Non-pigmented ciliary epithelial cell (primary cell): ENCODE measurements at places on chromosomes 12 and 14.

- DNase-seq, result no peak
Measured at GRCh38 chr14:24774187-24774915, 140.4 kb upstream of the GZMB start.

DNA sequence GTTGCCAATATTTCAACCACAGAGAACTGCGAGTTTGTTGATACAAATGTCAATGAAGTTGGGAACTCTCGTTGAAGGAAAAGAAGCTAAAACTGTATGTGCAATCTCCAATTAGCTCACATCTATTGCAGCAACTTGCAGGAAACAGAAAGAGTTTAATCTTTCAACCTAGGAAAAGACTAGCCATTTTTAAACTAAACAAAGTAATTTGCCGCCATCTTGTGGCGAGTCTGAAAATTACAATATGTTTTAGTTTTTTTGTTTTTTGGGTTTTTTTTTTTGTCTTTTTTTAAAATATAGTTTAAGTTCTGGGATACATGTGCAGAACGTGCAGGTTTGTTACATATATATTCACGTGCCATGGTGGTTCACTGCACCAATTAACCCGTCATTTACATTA is 131.2 kb upstream of the FOXG1 start:
- DNase-seq, result no peak

DNA sequence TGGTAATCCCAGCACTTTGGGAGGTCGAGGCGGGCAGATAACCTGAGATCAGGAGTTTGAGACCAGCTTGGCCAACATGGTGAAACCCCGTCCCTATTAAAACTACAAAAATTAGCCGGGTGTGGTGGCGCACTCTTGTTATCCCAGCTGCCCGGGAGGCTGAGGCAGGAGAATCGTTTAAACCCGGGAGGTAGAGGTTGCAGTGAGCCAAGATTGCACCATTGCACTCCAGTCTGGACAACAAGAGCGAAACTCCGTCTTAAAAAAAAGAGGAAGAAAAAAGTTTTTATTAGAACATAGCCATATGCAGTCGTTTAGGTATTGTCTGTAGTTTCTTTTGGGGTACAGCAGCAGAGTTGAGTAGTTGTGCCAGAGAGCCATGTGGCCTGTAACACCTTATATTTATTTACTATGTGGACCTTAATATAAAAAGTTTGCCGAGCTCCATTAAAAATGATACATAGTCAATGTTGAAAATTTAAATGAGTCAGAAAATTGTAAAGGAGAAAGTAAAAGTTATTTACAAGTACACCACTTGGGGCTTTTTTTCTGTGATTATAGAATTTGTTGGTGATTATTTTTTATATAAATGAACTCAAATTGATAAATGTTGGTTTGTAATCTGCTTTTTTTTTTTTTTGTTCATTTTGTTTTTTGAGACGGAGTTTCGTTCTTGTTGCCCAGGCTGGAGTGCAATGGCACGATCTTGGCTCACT is 2.2 kb downstream of the ADIPOR2 start:
- DNase-seq, result no peak

DNA sequence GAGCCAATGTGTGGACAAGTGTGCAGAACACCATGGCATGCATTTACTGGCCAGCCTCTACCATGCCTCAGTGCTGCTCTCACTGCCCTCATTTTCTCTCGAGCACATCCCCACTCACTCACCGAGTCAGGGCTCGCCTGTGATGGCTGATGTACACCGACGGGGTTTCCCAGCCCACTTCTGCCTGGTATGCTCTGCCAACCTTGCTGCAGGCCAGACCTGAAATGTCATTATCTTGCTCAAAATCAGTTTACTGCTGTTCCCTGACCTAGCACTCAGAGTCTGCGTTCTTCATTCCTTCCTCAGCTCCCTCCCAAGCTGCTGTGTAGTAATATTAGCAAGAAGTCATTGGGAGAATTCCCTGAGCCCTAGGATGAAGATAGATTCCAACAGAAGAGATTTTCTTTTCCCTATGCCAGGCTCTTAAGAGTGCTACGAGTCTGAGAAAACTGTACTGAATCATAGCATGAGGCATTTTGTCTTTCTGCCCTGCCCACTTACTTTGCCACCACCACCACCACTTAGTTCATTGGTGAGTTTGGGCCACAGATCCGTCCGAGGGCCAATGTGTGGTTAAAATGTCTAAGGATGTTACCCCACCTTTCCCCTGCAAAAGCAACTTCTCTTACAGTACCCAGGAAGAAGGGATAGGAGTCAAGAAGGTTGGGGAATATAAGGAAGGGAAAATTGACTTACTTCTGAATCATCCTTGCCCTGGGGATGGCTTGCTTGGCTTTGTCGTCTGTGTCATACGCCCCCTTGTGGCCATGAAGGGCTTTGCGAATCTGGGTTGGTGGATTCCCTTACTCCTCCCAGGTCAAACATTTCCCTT is 51.0 kb downstream of the BMAL2 start:
- peak; percentile 63 for DNase-seq

DNA sequence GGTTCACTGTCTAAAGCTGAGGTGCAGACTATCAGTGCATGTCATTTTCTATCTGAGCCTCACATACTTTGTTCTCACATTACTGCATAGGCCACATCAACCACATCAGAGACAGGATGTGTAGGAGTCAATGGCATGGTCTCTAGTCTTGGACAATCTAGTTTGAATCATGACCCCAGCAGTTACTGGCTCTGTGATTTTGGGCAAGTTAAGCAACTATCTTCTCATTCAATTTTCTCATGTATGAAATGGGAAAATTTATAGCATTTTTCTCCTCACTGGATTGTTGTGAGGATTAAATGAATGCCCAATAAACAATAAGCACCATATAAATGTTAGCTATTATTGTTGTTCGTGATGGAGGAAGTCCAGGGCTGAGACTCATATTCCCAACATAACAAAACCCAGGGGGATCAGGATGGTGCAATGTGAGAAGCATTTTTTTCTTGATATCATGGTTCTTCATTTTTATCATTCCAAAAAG is 432.6 kb downstream of the LRIG3 start:
- DNase-seq, result peak; percentile 89

- no peak for DNase-seq
Measured at GRCh38 chr12:114221957-114222630, 183.8 kb downstream of the TBX5 start.

DNA sequence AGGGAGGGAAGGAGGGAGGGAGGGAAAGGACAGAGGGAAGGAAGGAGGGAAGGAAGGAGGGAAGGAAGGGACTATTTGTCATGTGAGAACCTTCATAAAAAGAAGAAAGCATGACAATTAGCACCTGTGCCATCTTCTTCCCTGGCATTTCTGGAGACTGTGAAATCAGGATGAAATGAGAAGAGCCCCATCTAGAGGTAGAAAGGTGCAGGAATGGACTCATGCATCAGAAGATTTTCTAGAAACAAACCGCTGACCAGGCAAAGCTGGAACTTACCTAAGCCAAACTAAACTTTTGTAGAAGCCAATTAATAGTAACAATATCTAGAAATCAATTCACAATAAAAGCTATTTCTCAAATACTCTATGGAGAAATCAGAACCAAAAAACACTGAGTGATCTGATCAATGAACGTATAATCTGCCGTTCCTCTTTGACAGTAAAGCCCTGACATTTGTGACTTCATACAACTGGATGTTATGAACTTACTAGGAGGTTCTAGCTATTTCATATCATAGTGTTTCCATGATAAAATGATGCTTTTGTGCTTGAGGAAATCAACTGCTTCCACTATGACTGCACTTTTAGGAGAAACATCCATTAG is 24.4 kb upstream of the CRACR2A start:
- no peak for DNase-seq

- no peak for DNase-seq
Measured at GRCh38 chr12:132834181-132834711, 5.6 kb upstream of the GOLGA3 start.

- no peak for DNase-seq
Measured at GRCh38 chr14:51596488-51597117, 55.1 kb upstream of the FRMD6 start.

- no peak for DNase-seq
Measured at GRCh38 chr14:90412058-90412457, 15.2 kb downstream of the CALM1 start.

GRCh38 chr12:89379148-89379838 is 27.0 kb upstream of the DUSP6 start:
- DNase-seq, result no peak

DNA sequence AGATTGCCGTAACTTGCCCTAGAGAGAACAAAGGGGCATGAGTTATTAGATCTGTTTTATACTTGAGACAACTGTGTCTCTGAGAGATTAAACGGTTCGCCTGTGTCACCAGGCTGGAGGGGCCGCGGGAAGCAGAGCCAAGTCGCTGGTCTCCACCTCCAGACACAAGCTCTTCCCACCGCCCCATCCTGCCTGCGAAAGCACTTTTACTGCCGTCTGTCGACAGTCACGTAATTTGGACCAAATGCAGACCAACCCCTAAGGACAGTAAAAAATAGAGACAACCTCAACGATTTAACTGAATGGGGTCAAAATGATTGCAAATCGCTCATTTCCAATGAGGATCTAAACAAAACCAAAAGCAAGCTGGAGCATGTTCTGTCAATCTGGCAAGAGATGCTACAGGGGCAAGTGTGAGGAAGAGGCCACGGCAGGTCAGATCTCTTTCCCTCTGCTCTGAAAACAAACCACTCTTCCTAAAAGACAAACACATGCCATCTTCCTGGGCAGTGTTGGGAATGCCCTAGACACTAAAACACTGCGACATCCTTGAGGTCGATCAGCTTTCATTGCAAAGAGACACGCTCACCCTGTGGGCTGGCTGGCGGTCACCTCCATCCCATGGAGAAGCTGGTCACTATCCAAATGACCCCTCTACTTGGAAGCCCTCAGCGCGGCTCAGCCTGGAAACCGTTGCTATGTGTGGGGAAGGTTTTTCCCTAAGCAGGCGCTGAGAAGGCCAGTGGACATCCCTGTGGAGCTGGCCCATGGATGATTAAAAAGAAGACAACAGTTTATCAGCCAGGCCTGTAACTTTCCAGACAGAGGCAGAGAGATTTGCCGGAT is 17.1 kb downstream of the GSC start:
- no peak for DNase-seq

DNA sequence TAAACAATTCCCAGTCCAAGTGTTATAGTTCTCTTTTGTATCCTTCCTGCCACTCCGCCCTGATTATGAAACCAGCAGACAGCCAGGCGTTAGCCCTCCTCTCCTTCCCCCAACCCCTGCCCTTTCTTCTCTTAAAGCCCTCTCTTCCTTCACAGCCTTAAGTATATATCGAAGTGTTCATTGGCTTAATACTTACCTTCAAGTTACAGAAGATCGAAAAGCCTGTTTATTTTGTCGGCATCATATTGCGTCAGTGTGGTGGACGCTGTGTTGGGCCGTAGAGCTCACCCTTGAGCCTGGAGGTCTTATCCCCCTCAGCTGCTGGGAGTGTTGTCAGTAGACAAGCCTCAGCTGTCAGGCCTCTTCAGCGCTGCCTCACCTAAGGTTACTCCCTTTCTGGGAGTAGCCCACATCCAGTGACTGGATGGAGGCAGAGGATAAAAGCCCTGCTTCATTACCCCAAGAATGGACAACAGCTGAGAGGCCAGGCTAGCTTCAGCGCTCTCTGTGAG is 36.2 kb downstream of the CMAS start:
- no peak for DNase-seq

DNA sequence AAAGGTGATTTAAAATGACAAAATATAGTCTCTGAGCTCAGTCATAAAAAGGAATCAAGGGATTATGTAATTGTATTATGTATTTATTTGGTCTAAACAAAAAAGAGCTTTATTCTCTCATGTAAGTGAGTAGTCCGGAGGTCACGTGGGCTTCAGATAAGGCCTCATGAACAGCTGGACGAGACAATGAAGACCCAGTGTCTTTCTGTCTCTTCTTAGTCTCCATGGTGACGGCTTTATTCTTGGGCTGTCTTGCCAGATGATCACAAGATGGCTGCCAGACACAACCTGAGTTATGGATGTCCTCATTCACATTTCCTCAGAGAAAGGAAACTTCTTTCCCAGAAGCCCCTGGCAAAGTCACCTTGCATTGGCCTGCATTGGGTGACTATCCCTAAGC is 98.6 kb downstream of the ARF6 start:
- DNase-seq, result no peak

DNA sequence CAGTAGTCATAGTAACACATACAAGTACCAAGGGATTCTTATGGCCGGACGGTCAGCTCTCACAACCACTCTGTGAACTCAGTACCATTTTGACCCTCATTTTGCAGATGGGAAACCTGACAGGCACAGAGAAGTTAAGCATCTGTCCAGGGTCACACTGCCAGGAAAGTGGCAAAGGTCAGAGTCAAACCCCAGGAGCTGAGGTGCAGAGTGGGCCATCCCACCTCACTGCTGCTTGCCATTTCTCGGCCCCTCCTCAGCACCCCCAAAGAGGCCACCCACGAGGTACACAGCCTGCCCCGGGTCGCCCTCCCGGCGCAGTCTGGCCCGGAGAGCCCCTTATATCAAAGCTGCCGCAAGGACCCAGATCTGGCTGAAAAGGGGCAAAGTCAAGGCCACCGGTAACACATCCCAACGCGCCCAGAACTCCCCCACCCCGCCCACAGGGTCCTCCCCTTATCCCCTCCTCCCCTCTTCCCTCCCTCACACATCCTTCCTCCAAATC is 1.7 kb downstream of the NCOR2 start:
- no peak for DNase-seq

DNA sequence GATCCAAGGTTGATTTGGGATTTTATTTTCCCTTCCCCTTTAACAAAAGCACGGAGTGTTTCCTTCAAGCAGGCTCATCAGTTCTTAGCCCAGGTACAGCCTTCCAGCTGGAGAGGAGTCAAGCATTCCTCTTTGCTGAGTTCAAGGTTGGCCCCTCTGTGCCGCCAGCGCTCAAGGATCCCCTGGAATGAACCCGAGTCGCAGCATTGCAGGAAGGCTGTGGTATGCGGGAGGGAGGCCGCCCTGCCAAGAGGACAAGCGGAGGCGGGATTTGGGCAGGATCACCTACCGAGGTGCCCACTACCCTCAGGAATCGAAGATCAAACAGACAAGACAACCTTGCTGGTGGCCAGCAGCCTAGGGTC is 53.9 kb upstream of the NCOR2 start:
- no peak for DNase-seq

GRCh38 chr12:93042684-93043083 is 113.6 kb upstream of the EEA1 start:
- DNase-seq, result no peak
